ENCODE measurements at places on chromosomes 3 and 15. TPM values are rescaled to one million over a fixed set of nuclear protein-coding genes. Genes with fewer than 3 reads are reported as not detected.

The GHSR gene
- not detected for total RNA-seq

The MST1R gene
- 0.36 TPM for total RNA-seq

The BUB1B gene
- 126 TPM for total RNA-seq

- no peak for DNase-seq
Measured at GRCh38 chr3:50612234-50612882, 784 bp upstream of the CISH start.

DNA sequence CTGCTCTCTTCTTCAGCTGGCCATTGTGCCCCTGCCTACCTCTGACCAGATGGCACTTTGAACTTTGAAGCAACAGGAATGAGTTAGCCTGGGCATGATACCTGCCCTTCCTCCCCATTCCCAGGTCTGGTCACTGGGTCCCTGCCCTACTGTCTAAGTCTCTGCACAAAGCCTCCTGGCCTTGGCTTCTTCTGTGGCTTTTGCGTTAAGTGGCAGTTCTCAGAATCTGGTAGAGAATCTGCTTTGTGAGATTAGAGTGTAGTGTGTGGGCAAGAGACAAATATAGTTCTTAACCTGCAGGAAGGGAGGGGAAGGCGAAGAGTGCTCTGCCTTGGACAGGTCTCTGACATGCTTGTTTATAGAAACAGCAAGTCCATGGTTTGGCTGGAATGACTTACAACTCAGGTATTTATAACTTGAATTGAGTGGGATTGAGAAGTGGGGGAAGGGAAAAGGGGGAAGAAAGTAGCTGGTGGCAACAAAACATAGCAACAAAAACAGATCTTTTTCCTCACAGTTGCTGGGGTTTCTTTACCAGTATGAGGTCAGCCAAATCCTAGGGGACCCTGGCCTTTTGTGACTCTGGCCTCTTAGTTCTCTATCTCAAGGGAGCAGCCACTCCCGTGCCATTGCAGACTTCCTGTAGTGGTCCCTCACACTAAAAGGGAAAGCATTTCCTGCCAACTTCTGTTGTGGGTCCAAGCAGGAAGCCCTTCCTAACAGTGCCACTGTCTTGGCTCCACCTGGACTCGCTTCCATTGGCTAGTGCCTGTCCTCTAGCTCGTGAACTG is 16.7 kb downstream of the MAPKBP1 start:
- DNase-seq, result peak; percentile 73

- no peak for DNase-seq
Measured at GRCh38 chr15:82079736-82080135, 33.9 kb upstream of the MEX3B start.

GRCh38 chr3:156321945-156322344 is 201.6 kb downstream of the KCNAB1 start:
- DNase-seq, result no peak

DNA sequence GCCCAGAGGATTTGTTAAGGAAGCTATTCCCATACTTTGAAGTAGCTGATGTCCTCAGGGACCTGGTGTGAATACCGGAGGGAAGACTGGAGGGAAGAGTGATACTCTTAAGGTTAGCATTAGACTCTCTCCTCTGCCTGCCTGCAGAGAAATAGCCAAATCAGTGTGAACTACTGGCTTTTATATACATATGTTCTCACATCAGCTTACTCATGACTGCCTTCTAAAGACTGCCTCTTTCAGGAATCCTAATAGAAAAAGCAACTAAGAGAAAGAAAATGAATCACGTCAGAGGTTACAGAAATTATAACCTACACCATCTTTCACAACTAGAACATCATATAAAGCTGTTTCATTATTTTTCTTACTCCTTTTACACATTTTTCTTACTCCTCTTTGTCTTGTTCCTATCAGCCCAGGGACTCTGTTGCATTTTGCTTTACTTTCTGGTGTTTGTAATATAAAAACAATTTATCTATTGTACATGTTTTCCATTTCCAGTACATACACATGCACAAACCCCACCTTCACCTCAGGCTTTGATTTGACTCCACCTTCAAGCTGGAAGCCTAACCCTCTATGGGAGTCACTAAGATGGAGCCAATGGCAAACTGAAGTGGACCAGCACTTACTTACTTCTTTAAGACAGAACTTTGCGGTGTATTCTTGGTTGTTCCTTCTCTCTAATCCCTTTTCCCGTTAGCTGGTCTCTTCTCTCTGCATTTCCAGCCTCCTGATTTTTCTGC is 257.7 kb upstream of the UBE2E1 start:
- no peak for DNase-seq

- peak; percentile 45 for DNase-seq
Measured at GRCh38 chr3:167814441-167814951, 79.0 kb downstream of the SERPINI1 start.

DNA sequence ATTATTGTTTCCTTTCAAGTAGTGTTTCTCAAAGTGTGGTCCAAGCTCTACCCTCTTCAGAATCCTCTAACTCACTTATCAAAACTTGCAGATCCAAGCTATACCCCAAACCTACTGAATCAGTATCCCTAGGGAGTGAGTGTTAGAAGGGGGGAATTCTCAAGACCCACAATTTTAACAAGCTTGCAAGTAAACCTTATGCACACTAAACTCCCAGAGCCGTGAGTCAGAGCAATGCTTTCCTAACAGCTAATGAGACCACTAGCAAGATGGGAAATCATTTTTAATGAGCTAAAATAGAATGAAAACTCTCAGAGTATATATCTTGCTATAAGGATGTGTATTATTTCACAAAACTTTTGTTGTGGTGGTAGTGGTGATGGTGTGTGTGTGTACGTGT is 41.1 kb upstream of the SRGAP3 start:
- no peak for DNase-seq
